ENCODE measurements at places on chromosomes 3 and 15.

- DNase-seq = no peak
These were observed 37.0 kb downstream of the RBP2 start for GRCh38 chr3:139439278-139439677.

- no peak for DNase-seq
These were observed 6.2 kb upstream of the RBMS3 start for GRCh38 chr3:29274667-29275066.

DNA sequence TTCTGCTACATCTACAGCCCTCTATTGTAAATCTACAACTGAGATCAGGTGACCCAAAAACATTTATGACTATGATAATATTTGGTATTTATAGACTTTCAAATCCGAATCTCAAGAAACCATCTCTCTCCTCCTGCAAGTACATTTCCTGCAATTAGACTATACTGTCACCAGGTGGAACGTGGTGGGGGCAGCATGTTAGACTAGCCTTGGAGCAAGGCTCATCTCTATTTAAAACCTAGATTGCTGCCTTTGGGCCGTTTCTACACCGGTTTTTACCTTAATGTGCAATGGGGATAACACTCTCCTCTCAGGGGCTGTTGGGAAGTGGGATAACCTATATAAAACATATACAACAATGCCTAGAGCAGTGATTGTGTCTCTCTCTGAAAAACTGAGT is 3.8 kb upstream of the KATNBL1 start:
- no peak for DNase-seq

GRCh38 chr3:49785565-49786356 is 581 bp downstream of the IP6K1 start:
- peak; percentile 53 for DNase-seq

GRCh38 chr15:81747482-81747881 is 298.3 kb downstream of the MEX3B start:
- DNase-seq = no peak

DNA sequence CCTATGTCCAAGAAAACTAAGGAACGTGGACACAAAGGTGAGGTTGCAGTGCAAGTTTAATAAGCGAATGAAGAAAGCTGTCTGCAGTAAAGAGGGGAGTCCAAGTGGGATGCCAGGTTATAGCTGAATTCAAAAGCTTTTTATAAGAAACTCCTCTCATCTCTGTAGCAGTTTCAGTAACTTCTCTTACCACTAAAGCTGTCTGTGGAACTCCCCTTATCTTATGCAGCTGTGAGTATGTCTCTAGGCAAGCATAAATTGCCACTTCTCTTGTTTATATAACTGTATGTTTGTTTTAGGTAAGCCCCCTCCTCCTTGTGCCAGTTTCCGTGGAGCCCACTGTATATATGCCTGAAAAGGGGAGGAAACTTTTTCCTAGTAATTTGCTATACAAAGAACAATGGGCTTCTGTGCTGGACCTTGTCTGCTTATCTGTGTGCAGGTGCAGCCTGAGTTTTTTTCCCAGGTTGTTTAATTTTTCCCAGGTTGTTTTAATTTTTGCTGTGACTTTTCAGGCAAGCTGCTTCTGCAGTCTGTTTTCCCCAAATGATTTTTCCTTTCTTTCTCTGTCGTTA is 875.1 kb upstream of the EPHA6 start:
- DNase-seq = no peak

GRCh38 chr3:143001034-143001368 is 369 bp upstream of the U2SURP start:
- no peak for DNase-seq
